ENCODE measurements at places on chromosomes 2 and 18.

GRCh38 chr2:59044736-59045135 lies 803.6 kb upstream of the FANCL start:
- no peak for DNase-seq

DNA sequence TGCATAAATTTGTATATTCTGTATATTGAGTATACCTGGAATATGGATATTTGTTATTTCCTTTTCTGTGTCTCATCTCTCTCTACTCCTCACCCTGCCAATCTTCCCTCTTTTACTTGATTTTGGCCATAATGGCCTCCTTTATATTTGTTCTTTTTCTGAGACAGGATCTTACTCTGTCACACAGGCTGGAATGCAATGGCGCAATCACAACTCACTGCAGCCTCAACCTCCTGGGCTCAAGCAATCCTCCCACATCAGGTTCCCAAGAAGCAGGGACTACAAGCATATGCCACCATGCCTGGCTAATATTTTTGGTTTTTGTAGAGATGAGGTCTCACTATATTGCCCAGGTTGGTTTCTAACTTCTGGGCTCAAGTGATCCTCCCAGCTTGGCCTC lies 30.5 kb downstream of the PREPL start:
- peak; percentile 67 for DNase-seq

DNA sequence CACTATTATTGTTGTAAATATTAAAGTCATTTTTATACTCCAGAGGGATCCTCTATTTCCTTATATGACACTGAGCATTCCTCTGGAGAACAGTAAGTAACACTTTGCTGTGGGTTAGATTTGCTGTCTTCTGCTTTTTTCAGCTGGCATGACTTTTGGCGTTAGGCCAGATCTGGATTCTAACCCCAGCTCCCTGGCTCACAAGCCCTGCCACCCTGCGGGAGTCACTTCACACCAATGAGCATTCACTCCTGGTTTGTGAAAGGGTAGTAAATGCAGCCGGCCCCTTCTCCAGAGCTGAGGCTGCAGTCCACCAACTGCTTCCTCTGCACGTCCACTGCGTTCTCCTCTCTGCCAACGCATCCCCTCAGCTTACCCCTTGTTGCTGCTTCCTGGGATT lies 373.8 kb upstream of the RAB6C start:
- DNase-seq: no peak

DNA sequence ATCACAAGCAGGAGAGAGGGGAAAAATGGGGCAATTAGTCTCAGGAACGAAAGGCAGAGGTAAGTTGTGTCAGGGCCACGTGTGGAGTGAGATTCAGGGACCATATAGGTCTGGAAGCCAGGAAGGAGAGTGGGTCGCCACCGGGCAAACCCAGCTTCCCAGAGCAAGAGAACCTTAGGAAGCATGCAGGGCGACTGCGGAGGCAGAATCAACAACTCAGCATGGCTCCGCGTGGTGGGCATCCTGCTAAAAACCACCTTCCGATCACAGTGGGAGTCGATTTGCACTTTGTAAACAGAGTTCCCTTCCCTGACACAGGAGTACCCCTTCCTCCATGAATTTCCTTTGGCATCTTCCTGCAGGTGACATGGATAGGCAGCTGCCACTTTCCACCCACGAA lies 114.6 kb downstream of the TTC32 start:
- DNase-seq: no peak

DNA sequence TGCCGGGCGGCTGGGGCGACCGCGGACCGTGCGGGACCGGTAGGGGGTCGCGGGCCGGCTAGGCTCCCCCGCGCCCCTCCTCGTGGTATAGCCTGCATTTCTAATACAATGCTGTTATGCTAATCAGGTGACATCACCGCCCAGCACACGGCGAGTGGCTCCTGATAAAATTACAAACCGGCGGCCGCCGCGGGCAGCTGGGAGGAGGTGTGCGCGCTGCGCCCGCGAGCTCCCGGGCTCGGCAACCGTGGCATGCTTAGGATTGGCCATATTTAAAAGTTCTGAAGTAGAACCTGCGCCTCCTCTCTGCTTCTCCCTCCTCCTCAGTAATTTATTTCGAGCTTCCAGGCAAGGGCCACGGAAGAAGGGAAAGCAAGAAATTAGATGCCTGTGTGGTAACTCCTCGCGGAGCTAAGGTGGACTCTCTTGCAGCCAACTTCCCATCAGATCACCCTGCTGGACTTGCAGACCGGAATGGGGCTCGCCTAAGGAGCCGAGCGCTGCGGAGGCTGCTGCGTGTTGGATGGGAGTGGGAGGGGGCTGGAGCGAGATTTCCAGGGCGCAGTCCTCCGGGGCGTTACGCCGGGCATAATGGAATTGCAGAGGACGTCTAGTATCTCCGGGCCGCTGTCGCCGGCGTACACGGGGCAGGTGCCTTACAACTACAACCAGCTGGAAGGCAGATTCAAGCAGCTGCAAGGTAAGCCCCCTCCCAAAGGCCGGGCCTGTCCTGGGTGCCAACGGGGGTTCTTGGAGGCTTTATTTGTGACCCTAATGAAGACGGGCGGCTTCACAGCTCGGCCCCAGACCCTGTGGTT lies 102.3 kb downstream of the SPTBN1 start:
- peak; percentile 85 for DNase-seq

- DNase-seq: peak; percentile 24
Observed at GRCh38 chr18:2049986-2050385, 521.3 kb downstream of the METTL4 start.

DNA sequence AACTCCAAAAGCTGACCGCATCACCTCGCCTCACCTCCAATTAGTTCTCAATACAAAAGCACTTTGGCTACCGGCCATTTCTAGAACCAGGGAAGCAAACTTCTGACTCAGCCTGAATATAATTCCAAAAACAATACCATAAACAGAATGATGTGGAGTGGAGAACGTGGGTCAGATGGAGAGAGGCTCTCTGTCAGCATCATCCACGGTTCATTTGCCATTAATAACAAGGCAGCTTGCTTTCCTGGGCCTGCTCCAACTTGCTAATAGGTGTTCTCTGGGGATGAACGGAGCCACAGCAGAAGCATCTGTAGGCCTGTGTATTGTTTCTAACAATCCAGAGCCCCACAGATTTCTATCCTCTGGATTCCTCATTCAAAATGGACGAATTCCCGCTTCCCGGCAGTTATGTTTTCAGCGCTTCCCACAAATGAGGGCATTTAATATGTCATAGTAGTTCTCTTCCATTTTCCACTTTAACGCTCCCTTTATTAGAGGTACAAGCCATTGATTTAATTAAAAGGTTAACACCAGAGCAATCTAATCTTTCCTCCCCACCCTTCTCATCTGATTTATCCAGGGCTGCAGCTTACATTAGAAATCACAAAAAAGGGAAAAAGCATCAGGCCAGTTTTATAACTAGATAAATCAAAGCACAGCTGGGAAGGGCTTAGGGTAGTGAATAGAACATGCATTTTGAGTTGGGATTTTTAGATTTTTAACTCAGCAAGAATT lies 23.2 kb upstream of the CNTNAP5 start:
- DNase-seq: no peak

DNA sequence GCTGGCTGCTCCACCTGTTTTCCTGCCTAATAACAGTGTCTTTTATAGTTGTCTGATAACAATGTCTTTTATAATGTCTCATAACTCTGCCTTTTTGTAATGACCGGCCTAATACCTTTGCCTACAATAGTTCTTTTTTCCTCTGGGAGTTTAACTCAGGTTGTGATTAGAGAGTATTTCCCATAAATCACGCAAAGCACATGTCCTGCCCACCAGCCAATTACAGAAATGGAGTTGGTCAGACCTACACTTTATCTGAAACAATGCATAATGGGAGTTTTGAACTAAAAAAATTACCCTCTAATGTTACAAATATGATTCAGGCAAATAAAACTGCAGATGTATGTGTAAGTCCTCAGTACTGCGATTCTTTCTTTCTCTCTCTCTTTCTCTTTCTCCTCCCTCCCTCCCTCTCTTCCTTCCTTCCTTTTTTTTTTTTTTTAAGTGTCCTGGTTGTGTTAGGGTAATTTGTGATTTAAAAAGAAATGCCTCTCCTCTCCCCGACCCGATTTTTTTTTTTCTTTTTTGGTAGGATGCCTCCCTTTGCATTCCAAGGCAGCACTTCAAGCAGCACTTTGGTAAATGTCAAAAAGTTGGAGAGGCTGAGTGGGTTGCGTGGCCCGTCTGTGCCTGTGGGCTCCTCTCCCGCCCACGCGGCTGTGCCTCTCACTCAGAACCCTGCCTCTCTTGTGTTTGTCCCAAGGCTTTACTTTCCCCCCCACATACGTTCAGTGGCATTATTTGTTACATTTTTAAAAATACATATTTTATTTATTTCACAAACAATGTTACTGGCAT lies 147.3 kb downstream of the AGAP1 start:
- DNase-seq: peak; percentile 28

- no peak for DNase-seq
Observed at GRCh38 chr18:80124131-80124530, 15.1 kb downstream of the ADNP2 start.

DNA sequence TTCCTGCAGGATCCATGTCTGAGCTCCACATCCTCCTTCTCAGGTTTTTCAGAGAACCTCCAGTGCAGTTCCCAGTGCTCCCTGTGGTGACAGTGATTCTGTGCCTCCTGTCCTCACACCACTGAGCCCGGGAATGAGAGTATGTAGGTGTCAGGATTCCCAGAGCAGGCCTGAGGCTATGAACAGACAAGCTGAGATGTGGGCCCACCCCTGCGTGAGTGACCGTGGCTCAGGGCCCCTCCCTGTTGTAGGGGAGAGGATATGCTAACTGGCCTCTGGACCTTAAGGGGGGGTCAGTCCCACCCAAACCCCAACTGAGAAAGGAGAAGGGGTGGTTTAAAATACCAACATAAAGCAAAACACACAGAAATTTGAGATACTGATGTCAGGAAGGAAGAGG lies 104.8 kb upstream of the RAB12 start:
- DNase-seq: no peak

All from iris pigment epithelial cell (primary cell).